Esophagus muscularis mucosa (tissue), 4 donors: ENCODE measurements at places on chromosomes 12 and 14.

DNA sequence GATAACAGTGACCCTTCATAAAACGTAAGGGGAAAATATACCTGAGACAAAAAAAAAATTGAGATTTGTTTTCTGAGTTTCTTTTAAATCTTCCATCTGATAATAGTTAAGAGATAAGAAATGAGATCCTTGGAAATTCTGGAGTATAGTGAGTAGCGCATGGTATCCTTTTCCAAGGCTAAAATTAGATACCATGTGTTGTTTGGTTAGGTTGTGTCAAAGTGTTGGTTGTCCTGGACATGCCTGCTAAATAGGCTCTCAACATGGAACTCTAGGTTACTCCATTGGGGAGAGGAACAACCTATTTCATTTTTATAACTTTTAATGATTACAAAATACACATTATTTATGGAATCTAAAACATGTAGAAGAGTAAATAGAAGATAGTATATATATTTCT lies 14.8 kb downstream of the PYGL start:
- no peak for DNase-seq

DNA sequence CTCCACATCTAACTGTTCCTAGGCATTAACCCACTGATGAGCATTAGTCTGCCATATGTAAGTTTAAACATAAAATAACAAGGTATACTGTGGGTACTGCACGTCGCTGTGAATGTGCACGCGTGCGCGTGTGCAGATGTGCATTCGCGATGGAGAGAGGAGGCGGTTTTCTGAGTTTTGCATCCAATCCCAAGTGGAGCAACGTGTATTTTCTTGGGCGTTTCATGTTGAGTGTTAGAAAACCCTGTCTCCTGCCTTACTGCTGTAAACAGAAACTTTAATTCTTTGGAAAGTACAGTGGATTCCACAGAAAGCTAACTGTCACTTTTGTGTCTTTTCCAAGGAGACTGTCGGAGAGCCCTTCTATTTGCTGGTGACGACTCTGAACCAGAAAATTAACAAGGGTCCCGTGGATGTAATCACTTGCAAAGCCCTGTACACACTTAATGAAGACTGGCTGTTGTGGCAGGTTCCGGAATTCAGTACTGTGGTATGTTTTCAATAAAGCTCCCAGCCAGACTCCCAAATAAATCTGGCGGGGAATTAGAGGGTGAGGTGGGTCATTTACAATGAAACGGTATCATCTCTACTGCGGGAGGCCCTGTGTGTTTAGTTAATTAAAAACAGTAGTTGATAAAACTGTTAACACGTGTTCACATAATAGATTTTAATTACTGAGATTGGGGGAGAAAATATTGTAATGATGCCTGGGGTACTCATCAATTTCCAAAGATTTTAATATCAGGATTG lies 116.5 kb downstream of the PLXNC1 start:
- no peak for DNase-seq

GRCh38 chr12:46101485-46101869 lies 111.1 kb upstream of the SCAF11 start:
- DNase-seq = no peak

GRCh38 chr12:15563663-15564062 lies 225.5 kb downstream of the EPS8 start:
- DNase-seq = no peak

- DNase-seq = no peak
Observed at GRCh38 chr14:64636208-64636979, 67.8 kb upstream of the PLEKHG3 start.
